ENCODE measurements at places on chromosomes 3 and 15.

DNA sequence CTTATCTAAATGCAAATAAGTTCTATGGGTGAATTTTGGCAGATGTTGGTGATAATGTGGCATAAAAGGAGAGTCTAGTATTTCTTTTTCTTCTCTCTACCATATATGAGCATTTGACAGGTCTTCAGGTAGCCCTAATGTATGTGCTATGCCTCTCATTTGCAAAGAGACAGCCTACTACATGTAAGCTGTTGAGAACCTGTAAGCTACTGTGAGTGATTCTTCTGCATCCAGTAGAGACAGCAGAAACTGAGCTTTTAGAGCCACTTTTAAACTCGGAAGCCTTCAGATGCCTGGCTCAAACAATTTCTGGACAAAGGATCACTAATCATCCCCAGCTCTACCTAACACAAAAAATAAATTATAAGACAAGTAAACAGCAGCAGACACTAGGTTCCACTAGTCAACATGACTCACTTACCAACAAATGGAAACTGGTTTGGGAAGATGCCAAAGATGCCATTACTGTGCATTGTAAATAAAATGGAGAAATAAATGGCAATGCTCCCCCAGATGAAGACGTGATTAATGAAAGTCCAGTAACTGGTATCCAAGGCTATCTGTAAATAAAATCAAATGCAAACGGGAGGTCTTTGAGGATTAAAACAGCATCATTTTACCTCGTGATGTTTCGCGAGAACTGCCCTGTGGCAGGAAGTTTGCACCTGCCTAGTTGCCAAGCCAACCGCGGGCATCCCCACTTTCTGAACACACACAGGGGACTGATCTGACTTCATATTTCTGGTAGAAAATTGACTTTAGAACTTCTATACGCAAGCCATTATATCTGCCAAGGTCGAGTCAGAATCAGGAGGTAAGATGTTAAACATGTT lies 245.3 kb downstream of the DTWD1 start:
- DNase-seq: no peak

- DNase-seq: no peak
These were observed 449.4 kb upstream of the PROK2 start for GRCh38 chr3:72234391-72234790.

DNA sequence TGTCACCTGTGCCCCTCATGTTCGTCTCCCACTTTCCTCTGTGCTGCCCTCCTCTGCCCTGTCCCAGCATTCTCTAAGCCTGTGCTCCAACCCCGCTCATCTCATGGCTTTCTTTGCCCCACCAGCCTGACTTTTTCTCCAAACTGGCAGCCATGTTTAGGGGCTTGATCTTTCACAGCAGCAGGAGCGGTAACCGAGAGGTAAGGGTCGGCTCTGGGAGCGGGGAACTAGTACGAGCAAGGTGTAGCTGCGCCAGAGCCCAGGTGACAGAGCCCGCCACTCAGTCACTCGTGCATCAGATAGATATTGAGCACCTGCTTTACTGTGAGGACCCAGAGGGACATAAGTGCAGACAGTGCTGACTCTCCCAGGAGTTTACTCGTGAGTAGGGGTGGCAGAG lies 13.4 kb downstream of the MAN2A2 start:
- DNase-seq: no peak

- no peak for DNase-seq
These were observed 46.6 kb upstream of the ARPP21 start for GRCh38 chr3:35592589-35593295.

DNA sequence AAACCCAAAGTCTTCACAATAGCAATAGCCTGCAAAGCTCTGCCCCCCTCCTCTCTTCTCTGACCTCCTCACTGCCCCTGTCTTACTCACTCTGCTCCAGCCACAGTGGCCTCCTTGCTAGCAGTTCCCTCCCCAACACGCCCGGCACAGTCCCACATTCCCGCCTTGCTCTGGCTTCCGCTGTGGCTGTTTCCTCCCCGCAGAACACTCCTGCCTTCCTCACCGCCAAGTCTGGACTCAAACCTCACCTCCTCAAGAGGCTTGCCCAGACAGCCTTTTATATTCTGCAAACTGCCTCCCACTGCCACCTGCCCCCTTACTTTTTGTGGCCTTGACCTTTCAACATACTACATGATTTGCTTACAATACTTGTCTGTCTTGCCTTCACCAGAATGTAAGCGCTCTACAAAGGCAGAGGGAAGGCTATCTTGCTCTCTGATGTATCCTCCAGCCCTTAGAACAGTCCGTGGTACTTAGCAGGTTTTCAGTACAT lies 406 bp upstream of the MPI start:
- no peak for DNase-seq

- no peak for DNase-seq
These were observed 674 bp downstream of the SERP1 start for GRCh38 chr3:150545419-150546225.

Measured in omental fat pad (tissue), 4 donors.